ENCODE measurements at places on chromosomes 6 and 20.

- no peak for DNase-seq
Observed at GRCh38 chr6:75386050-75386770, 101.6 kb upstream of the TMEM30A start.

DNA sequence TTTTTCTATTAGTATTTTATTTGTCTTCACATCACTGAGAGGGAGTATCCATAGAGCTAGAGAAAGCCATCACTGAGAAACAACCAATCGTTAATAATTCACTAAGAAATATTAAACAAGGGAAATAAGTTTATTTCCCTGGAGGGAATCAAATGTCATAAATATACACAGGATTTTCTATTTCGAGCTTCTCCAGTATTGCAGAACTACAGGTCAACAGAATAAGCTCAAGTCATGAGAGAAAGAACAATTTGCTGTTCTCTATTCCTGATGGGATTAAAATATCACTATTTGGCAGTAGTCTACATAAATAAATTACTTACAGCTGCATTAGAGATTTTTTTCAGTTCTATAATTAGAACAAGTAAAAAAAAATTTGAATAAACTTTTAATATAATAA lies 2.2 kb upstream of the FAM162B start:
- no peak for DNase-seq

DNA sequence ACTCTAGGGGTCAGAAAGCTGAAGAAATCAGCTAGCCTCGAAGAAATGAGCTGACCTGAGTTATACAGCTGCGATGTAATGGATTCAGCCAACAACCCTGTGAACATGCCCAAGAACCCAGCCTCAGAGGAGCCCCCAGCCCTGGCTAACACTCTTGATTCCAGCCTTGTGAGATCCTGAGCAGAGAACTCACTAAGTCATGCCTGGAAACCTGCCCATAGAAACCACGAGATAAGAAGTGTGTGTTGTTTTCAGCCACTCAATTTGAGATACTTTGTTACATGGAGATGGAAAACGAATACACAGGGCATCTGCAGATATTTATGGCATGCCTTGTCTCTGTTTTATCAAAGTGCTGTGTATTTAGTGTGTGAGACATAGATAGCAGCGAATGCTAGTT lies 265.2 kb downstream of the QKI start:
- DNase-seq: no peak

- DNase-seq: no peak
Observed at GRCh38 chr6:119986934-119987549, 637.5 kb upstream of the MAN1A1 start.

- DNase-seq: no peak
Observed at GRCh38 chr6:158358450-158359077, 46.3 kb downstream of the TULP4 start.

DNA sequence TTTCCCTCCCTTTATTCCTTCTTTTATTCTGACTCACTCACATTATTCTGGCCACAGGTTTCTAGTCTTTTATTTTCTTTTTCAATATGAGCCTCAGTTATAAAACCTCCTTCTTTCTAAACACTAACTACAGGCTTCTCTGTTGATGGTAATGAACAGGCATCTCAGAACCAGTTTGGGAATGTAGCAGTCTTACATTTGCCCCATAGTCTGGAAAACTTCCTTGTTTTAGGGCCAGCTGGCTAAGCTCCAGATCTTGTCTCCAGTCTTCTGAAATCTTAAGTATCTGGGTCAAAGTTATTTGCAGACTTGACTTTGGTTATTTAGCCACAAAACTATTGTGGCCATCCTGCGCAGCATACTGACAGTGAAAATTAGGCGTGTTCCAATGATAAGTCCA lies 97.0 kb upstream of the MAN1A1 start:
- no peak for DNase-seq

GRCh38 chr20:46649965-46650542 lies 1.2 kb downstream of the SLC13A3 start:
- DNase-seq: no peak

DNA sequence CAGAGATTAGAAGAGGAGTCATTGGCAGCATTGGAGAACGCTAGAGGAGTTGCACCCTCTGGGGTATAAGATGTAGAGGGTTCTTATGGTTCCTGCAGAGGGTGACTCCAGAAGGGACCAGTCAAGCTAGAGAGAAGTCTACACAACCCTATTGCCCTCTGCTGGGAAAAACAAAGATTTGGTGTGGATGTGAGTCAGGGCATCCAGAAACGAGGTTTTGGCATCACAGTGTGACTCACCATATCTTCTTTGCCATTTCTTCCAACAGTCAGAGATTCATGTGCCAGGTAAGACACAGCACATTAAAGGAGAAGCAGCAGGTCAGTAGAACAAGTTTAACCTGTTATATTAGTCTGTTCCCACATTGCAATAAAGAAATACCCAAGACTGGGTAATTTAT lies 598.8 kb downstream of the MAFB start:
- DNase-seq: no peak

- DNase-seq: no peak
Observed at GRCh38 chr6:106117579-106117978, 31.4 kb downstream of the PRDM1 start.

GRCh38 chr6:35058358-35058675 lies 82.8 kb downstream of the TCP11 start:
- no peak for DNase-seq

DNA sequence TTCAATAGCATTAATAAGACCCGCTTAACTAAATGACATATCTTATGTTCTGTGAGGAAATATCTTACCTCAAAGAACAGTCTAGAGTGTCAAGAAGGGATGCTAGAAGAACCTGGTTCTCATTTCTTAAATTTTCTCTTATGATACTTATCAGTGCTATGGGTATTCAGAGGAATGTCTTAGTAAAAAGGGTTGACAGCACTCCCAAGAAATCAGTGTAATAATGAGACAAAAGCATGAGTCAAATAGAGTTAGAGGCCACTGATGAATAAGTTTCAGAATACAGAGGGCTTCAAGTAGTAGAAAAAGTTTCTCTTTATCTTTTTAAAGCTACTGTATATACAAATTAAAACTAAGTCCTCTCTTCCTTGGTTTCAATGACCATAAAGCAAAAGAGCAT lies 242.8 kb downstream of the GJA1 start:
- no peak for DNase-seq

- DNase-seq: no peak
Observed at GRCh38 chr6:51644426-51644825, 443.0 kb downstream of the PKHD1 start.

GRCh38 chr20:3760655-3761348 lies 6.8 kb downstream of the ADISSP start:
- no peak for DNase-seq

- DNase-seq: no peak
Observed at GRCh38 chr6:158781692-158782373, 37.3 kb downstream of the EZR start.

- no peak for DNase-seq
Observed at GRCh38 chr6:46128476-46128875, 1.3 kb upstream of the ENPP4 start.

- no peak for DNase-seq
Observed at GRCh38 chr6:17950095-17950494, 37.3 kb downstream of the KIF13A start.

GRCh38 chr20:60976139-60976538 lies 275.9 kb upstream of the CDH4 start:
- no peak for DNase-seq

DNA sequence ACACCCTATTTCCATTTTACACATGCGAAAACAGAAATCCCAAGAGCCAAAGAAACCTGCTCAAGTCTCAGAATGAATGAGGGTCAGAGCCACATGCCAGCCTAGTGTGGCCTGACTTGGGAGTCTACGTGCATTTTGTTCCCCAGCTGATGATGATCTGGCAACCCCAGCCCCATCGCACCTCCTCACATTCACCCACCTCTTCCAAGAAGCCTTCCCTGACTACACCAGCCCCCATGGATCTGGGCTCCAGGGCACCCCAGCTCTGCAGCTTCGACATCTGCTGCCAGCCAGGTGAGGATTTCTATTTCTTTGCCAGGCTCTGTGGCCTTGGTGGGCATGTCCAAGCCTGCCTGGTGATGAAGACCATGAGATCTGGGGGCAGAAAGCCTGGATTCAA lies 41.0 kb downstream of the ANGPT4 start:
- DNase-seq: no peak

GRCh38 chr20:32672982-32673851 lies 524 bp downstream of the C20orf203 start:
- no peak for DNase-seq

GRCh38 chr6:99195986-99196655 lies 153.4 kb downstream of the FAXC start:
- DNase-seq: no peak

DNA sequence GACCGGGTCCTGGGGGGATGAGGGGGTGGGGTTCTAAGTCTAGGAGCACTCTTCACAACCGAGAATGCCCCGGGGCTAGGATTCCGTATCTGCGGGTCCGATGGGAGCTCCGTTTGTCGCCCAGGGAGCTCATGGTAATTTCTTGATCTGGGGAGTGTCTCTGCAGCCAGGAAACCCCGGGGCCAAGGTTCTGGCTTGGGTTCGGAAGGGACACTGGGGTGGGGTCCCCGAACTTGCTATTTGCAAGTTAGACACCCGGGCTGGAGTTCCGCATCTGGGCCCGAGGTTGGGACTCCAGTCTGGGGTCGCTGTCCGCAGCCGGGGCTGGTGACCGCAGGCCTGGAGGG lies 397 bp downstream of the PEDS1 start:
- DNase-seq: no peak

DNA sequence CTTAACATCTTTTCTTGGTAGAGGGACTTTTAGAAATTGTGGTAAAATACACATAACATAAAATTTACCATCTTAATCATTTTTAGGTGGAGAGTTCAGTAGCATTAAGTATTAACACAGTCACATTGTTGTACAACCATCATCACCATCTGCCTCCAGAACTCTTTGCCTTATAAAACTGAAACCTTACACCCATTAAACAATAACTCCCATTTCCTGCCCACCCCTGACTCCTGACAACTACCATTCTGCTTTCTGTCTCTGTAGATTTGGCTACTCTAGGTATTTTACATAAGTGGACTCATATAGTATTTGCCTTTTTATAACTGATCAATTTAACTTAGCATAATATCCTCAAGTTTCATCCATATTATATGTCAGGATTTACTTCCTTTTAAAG lies 88.7 kb downstream of the ZHX3 start:
- no peak for DNase-seq

DNA sequence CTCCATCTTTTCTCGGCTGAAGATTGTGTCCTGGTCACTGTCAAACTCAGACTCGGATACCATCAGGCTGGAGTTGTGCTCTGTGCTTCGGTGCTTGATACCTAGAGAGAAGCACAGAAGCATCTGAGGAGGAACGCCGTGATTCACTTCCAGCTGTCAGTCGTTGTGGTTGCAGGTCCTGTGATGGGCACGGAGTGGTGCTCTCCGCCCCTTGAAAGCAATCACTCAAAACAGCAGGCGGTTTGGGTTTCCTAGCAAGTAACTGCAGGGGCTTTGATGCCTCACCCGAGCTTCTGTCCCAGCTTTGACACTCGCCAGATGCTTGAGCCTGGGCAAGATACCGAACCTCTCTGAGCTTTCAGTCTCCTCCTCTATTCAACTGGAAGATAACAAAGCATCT lies 52.5 kb downstream of the ALDH5A1 start:
- no peak for DNase-seq

Measured in esophagus squamous epithelium (tissue), 5 donors.